ENCODE measurements at places on chromosomes 2 and 18. TPM values are rescaled to one million over a fixed set of nuclear protein-coding genes. Genes with fewer than 3 reads are reported as not detected.
A peak's percentile ranks its signal among the peaks of the same experiment; 100 is the strongest.

Gene BBS5
- 13.7 TPM for total RNA-seq

- no peak for DNase-seq
Observed at GRCh38 chr2:147927053-147927588, 82.3 kb downstream of the ACVR2A start.

GRCh38 chr2:238255151-238255551 is 15.3 kb upstream of the HES6 start:
- no peak for DNase-seq

DNA sequence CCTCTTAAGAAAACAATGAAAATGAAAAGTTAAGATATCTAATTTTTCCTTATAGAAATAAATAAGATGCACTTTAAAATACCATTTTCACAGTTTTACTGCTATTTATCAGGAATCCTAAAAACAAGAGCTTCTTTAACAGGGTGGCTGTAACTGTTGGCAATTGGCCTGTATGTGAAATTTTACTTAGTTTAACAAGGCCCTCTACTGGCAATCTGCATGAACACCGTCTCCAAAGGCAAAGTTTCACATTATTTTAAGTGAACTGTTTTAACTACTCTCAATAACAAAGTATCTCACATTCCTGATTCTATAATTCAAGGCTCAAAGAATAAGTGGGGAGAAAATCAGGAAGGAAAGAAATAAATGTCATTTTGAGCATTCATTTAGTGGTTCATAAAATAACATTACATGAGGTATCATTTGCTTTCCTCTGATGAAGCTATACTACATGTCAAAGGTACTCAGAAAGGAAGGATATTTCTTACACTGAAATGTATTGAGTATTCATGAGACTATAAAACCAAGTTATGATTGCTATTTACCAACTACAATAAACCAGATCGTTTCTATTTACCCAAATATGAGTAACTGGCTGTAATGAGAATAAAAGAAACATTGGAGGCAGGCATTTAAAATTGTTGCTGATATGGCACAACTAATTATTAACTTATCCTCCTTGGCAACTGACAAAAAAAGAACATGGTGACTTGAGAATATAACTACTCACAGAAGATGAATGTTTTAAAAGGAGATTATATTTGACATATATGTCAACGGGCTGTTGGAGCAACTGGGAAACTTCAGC is 7.0 kb downstream of the NCKAP5 start:
- DNase-seq = peak; percentile 81

GRCh38 chr2:127660291-127660578 is 14.3 kb downstream of the GPR17 start:
- no peak for DNase-seq

All from umbilical cord (tissue), 2 donors.